ENCODE measurements at places on chromosomes 3 and 15. TPM values are rescaled to one million over a fixed set of nuclear protein-coding genes. Genes with fewer than 3 reads are reported as not detected.

The INSYN1 gene
- total RNA-seq = 26.1 TPM

- DNase-seq = no peak
Measured at GRCh38 chr3:56123487-56123886, 344.8 kb downstream of the ERC2 start.

DNA sequence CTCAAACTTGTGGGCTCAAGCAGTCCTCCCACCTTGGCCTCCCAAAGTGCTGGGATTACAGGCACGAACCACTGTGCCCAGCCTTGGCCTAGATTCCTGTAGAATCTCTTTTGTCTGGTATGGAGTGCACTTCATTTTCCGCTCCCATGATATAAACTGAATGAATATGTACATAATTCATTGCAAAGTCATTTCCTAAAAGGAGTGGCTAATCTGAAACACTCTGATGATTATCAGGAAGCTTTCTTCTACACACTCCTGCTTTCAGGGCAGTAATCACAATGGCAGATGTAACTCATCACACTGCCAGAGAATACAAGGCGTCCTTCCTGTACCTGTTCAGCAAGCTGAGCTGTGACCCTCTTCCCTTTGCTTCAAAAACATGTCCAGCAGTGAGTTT is 28.6 kb downstream of the RLBP1 start:
- no peak for DNase-seq

DNA sequence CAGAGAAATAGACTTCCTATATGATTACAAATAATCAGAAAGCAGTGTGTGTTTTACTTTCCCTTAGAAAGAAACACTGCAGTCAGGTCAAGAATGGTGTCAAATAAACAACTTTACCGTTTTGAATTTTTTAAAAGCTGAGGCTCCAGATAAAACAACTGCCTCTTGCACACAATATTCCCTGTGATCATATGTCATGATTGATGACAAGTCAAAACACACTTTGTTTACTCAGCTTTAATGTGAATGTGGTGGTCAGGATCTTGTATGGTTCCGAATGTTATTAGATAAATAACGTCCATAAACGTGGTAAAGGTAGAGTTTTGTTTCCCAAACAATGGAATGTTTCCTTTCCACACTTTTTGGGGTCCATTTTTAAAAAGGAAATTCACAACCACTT is 428.4 kb upstream of the MDFIC2 start:
- DNase-seq = no peak

- no peak for DNase-seq
Measured at GRCh38 chr3:194989241-194989640, 281.7 kb downstream of the XXYLT1 start.

DNA sequence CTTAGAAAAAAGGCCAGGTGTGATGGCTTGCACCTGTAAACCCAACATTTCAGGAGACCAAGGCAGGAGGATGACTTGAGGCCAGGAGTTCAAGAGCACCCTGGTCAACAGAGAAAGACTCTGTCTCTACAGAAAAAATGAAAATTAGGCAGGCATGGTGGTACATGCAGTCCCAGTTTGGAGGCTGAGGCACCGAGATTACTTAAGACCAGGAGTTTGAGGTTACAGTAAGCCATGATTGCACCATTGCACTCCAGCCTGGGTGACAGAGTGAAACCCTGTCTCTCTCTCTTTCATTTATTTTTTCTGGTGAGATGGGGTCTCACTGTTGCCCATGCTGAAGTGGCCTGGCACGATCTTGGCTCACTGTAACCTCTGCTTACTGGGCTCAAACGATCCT is 24.7 kb downstream of the IP6K1 start:
- no peak for DNase-seq

- no peak for DNase-seq
Measured at GRCh38 chr3:34405159-34405558, 606.7 kb downstream of the PDCD6IP start.

GRCh38 chr3:27686642-27687041 is 35.5 kb downstream of the EOMES start:
- DNase-seq = no peak

DNA sequence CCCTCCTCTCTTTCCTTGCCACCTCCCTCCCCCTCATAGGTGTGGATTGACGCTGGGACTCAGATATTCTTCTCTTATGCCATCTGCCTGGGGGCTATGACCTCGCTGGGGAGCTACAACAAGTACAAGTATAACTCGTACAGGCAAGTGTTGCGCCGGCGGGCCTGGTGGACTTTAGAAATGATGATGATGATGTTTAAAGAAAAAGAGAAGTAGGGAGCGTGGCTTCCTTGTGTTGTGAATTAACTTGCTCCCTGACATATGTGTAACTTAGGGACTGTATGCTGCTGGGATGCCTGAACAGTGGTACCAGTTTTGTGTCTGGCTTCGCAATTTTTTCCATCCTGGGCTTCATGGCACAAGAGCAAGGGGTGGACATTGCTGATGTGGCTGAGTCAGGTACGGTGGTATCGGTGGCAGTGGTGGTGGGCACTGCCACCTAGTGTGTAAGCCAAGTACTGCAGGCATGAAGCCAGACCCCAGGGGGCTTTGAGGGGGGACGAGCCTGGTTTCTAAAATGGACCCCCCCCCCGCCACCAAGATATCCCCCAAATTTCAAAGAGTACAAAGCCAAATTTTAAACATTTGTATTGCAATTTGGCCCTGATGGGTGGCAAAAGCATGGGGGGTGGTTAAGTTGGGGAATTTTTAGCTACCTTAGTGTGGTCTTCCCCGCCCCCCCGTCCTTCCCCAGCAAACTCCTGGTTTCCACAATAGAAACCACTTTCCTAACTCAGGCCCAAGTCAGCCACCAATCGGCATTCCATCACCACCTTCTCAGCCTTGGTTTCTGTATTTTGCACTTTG is 65.6 kb downstream of the SLC6A6 start:
- DNase-seq = peak; percentile 88

GRCh38 chr3:100915706-100916495 is 77.3 kb downstream of the ABI3BP start:
- no peak for DNase-seq

All from frontal cortex (tissue), 4 donors.